ENCODE measurements at places on chromosomes 7 and 10.

DNA sequence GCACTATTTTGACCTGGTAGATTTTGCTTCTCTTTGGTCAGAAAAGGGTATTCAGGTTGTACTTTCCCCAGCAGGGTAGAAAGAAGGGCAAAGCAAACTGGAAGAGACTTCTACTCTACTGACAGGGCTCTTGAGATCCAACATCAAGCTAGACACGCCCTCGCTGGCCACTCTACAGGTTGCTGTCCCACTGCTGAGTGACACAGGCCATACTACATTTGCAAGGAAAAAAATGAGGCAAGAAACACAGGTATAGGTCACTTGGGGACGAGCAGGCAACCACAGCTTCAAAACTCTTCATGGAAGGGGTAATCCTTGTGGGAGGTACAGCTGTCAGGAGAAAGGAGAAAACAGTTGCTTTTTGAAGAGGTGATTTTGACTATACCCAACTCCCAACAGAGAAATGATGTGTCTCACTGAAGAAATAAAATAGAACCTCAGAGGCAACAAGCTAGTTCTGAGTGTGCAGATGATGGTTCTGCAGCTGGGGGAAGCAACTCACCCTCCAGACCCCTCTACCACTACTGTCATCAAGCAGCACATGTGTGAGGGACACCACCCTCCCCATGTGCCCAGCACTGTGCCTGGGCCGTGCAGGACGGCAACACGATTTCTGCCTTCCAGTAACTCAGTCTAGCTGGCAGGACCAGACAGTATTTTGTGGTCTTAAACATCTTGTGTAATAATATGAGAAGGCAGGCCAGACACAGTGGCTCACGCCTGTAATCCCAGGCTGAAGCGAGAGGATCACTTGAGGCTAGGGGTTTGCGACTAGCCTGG, 16.3 kb downstream of the AKR1B1 start:
- DNase-seq, result no peak

DNA sequence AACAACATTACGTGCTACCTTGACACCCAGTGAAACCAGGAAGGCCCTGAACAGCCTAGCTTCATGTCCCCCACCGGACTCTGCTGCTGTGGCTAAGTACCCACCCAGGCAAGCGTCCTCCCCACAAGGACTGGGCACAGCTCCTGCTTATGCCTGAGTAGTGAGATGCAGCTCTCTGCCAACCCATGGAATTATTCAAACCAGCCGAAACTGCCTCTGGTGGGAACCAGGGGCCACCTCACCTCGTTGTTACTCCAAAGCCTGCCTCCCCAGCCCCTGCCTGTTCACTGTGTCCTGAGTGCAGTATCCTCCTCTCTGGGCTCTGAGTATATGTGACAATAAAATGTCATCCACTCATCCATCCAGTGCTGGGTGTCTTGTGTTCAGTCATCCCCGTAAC, 52.4 kb downstream of the CAMK2B start:
- DNase-seq, result no peak

GRCh38 chr7:156650042-156650441, 9.5 kb downstream of the RNF32 start:
- no peak for DNase-seq

DNA sequence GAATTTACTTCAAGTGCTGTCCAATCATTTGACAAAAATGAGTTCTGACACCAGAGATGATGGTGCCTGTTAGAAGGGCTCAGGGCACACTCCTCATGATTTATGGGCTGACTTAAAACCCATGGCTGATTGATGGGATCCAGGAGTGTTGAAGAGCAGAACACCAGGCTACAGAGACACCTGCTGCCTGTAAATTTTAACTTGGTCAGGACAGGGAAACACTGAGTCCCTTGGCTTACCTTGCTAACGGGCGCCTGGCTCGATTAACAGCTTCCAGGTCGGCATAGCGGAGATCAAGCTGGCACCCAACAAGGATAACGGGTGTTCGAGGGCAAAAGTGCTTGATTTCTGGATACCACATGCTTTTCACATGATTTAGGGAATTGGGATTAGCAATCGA, 51.4 kb downstream of the RHOBTB1 start:
- DNase-seq, result no peak

GRCh38 chr10:106540645-106541044, 623.9 kb downstream of the SORCS1 start:
- no peak for DNase-seq

- DNase-seq, result no peak
Measured at GRCh38 chr10:80273523-80274170, 15.8 kb downstream of the MAT1A start.

GRCh38 chr10:43219848-43220247, 47.0 kb downstream of the RASGEF1A start:
- DNase-seq, result no peak
